ENCODE measurements at places on chromosomes 3 and 15. TPM values are rescaled to one million over a fixed set of nuclear protein-coding genes. Genes with fewer than 3 reads are reported as not detected.

PXK gene
- polyA plus RNA-seq, result 6.0 TPM

KLHDC8B gene
- 24.5 TPM for polyA plus RNA-seq

PPARG gene
- polyA plus RNA-seq, result 2.6 TPM

LPP gene
- polyA plus RNA-seq, result 10.5 TPM

CIDEC gene
- polyA plus RNA-seq, result 0.53 TPM

TRIM42 gene
- not detected for polyA plus RNA-seq

SAXO2 gene
- 0.47 TPM for polyA plus RNA-seq

DUSP7 gene
- 35.2 TPM for polyA plus RNA-seq

CCR2 gene
- polyA plus RNA-seq, result 0.24 TPM

ADAMTSL3 gene
- 0.18 TPM for polyA plus RNA-seq

SLC51B gene
- 0.12 TPM for polyA plus RNA-seq

GPR27 gene
- 3.2 TPM for polyA plus RNA-seq

ATG3 gene
- 13.6 TPM for polyA plus RNA-seq

FBXO45 gene
- 4.1 TPM for polyA plus RNA-seq

IGDCC3 gene
- under 0.01 TPM for polyA plus RNA-seq

ACP3 gene
- polyA plus RNA-seq, result 48.4 TPM

AMOTL2 gene
- 21.2 TPM for polyA plus RNA-seq

BNC1 gene
- 7.6 TPM for polyA plus RNA-seq

TRH gene
- not detected for polyA plus RNA-seq

P2RY1 gene
- polyA plus RNA-seq, result 8.9 TPM

ITGB5 gene
- polyA plus RNA-seq, result 19.5 TPM

SEC61A1 gene
- 52.6 TPM for polyA plus RNA-seq

ENTPD3 gene
- 4.2 TPM for polyA plus RNA-seq

C3orf49 gene
- polyA plus RNA-seq, result not detected

STRA6 gene
- 0.79 TPM for polyA plus RNA-seq

C3orf22 gene
- polyA plus RNA-seq, result not detected

CDC25A gene
- polyA plus RNA-seq, result 1.8 TPM

ANKRD34C gene
- polyA plus RNA-seq, result not detected

ALPK3 gene
- polyA plus RNA-seq, result 10.5 TPM

PLA2G4E gene
- 2.5 TPM for polyA plus RNA-seq

GRM2 gene
- polyA plus RNA-seq, result 0.10 TPM

CADPS gene
- 0.09 TPM for polyA plus RNA-seq

Data from esophagus (tissue), 2 donors.